ENCODE measurements at places on chromosomes 16 and 17.

DNA sequence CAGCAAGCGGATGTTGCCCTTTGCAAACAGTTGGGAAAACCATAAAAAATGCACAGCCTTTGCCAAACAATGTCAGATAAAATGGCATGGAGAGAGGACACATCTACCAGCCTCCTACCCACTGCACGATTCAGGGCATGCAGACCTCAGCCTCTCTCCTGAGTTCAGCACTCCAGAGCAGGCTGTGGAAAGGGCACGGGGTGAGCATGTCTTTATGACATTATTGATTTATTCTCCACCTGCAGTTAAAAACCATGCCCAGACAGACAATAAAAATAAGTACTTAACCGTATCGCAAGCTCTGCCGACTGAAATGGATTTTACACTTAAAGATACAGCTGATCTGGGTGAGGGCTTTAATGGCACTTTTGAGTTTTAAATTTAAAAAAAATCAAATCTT, 127.1 kb downstream of the MAF start:
- DNase-seq, result no peak

GRCh38 chr17:6641247-6641863, 495 bp downstream of the TXNDC17 start:
- no peak for DNase-seq

GRCh38 chr17:40106760-40107521, 6.6 kb upstream of the NR1D1 start:
- DNase-seq, result no peak

GRCh38 chr16:70575376-70575775, 51.8 kb downstream of the SF3B3 start:
- DNase-seq, result no peak

GRCh38 chr16:20393801-20394577, 10.5 kb downstream of the PDILT start:
- DNase-seq, result no peak

DNA sequence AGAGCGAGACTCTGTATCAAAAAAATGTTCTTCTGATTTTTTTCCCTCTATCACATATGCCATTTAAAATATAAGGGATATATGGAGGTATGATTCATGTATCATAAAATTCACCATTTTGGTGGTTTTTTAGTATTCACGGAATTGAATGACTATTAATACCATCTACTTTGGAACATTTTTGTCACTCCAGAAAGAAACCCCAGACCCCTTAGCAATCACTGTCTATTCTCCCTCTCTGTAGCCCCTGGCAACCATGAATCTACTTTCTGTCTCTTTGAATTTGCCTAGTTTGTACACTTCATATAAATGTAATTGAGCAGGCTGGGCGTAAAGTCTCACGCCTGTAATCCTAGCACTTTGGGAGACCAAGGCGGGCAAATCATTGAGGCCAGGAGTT, 75.9 kb downstream of the PRKCA start:
- no peak for DNase-seq

DNA sequence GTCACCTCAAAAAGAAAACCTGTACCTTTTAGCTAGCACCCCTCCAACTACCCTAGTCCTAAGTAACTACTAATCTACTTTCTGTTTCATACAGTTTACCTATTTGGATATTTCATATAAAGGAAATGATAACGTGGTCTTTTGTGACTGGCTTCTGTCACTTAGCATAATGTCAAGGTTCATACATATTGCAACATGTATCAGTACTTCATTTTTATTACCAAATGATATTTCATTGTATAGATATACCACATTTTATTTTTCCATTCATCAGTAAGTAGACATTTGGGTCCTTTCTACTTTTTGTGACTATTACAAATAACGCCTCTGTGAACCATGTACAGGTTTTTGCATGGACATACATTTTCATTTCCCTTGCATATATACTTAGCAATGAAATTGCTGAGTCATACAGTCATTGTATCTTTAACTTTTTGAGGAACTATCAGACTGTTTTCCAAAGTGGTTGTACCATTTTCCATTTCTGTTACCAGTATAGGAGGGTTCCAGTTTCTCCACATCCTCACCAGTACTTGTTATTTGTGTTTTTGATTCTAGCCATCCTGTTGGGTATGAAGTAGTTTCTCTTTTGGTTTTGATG, 23.7 kb downstream of the MOSMO start:
- no peak for DNase-seq

DNA sequence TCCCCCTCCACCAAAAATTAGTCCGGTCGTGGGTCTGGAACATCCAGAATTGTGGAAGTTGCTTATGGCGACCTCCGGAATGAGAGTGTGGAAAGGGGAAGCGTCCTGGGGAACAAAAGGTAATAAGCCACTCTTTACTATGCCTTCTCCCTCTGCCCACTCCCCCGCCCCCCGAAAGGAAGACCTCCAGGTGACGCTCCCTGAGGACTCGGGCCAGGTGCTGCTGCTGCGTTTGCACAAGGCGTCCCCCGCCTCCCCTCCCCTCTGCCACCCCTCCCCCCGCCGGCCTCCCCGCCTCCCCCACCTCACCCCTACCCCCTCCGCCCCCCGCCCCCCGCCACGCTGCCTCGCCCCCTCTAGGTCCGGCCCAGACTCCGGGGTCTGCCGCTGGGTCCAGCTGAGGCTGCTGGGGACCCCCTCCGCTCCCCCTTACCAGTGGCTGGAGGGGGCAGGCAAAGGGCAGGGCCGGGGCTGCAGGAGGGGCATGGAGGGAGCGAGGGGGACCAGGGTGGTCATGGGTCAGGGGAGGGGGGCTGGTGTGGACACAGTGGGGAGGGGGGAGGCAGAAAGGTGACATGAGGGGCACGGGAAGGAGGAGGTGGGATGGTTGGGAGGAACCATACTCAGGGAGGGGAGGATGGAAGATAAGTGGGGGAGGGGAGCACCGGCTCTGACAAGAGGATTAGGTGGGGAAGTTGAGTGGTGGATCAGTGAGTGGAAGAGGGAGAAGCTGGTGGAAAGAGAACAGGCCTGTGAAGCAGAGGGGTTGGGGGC, 23.6 kb downstream of the ALOX12B start:
- DNase-seq, result no peak

DNA sequence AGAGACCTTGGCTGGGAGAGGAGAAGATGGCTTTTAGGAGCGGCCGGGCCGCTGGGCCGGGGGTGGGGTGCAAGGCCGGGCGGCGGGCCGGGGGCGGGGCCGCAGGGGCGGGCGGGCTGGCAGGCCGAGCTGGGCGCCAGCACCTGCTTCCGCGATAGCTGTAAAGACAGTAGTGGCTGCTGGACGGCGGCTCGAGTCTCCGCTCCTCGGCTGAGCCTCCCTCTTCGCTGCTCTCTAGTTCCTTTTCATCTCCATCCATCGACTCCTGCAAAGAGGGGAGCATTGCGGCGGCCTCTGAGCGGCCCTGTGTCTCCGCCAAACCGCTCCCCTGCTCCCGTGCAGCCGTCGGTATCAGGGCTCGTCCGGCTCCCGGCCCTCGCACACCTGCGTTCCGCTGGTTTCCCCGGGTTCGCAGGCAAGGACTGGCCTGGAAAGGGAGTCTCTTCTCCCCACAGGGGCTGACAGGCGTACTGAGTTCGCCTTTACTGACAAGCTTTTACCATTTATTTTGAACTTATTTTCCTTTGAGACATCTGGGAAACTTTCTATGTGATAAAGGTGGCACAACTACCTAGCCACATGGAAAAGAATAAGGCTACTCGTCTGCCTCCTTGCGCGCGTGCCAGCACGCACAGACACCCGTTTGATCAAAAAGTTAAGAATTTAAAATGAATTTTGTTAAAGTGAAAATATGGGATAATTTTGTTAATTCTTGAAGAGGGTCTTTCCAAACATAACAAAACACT, at the start of gene C17orf75:
C17orf75 (minus strand) TSS at position 317 of the 746 bp plus-strand sequence; CDS start at position 283, 34 bp downstream.
- DNase-seq, result peak; percentile 76

DNA sequence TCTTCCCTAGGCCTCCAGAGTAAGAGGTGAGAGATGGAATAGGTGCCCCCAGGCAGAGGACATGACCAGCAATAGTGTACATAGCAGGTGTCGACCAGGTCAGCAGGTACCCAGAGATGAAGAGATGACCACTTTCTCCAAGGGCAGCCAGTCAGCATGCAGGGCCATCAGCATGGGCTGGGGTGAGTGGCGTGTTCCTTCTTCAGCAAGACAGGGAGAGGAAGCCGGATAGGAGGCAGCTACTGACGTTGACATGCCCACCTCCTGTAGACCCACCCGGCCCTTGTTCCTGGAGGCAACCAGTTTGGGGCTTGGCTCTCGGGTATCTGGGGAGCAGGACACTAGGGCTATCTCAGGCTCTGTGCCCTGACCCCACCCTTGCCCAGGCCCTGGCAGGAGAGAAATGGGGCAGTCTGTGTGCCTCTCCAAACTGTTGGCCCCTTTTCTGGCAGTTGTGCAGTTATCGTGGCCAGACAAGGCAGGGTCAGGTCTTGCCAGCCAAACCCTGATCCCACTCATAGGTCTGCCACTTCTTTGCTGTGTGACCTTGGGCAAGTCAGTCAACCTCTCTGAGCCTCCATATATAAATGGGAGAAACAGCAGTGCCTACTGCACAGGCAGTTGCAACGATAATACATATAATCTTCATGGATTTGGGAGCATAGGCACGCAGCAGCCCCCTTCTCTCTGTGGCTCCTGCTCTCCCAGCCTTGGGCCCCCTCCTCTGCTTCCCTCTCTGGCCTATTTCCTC, 1.4 kb upstream of the NDRG4 start:
- no peak for DNase-seq

GRCh38 chr16:11391576-11391975, 46.3 kb downstream of the RMI2 start:
- no peak for DNase-seq

GRCh38 chr17:54980375-54980774, 11.8 kb downstream of the STXBP4 start:
- DNase-seq, result no peak

DNA sequence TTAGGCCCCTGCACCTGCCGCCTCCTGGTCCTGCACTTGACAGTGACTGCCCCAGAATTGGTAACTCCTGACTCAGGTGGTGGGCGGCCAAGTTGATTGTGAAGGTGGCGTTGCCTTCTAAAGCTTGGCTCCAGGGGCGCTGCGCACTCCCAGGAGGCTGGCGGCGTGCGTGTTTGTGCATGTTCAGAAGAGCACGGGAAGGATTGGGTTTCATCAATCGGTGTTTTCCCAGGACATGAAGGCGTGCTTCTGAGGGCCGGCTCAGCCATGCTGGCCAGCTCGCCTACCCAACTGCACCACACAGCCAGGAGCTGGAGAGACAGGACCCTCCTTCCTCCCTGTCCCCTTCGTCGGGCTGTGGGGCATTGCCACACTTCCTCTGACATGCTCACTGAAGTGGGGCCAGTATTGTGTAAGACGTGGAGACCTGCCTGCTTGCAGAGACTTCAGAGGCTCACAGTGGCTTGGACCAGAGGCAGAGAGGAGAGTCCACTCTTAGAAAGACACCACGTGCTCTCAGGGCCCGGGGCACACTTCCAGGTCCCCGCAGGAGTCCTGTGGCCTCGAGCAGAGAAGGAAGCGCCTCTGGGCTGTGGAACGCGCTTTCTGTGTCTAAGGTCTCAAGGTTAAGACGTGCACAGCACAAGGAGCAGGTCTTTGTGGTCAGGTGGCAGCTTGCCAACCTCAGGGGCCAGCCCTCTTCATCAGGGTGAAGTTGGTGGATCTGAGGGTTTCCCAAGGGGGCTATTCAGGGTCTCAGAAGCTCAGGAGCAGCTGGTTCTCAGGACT, 2.8 kb downstream of the RAB40C start:
- DNase-seq, result peak; percentile 65

GRCh38 chr17:49387498-49388289, 25.6 kb upstream of the ZNF652 start:
- DNase-seq, result no peak

GRCh38 chr17:74369221-74369620, 1.9 kb downstream of the GPR142 start:
- DNase-seq, result no peak

DNA sequence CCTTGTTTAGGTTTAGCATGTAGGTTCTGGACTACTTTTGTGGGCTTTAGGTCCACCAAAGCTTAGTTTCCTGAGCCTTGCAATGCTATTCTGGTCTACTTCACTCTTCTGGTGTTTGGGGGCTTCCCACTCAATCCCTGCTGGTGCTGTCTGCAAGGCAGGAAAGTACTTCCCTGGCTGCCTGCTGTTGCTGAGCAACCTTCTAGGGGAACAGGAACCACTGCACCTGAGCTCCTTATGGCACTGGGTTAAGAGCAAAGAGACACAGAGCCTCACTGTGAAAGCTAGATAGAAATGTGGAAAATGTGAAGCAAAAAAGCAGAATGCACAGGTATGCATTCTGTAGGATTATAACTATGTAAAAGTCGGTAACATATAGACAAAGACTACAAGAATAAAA, 17.0 kb downstream of the MPO start:
- no peak for DNase-seq

DNA sequence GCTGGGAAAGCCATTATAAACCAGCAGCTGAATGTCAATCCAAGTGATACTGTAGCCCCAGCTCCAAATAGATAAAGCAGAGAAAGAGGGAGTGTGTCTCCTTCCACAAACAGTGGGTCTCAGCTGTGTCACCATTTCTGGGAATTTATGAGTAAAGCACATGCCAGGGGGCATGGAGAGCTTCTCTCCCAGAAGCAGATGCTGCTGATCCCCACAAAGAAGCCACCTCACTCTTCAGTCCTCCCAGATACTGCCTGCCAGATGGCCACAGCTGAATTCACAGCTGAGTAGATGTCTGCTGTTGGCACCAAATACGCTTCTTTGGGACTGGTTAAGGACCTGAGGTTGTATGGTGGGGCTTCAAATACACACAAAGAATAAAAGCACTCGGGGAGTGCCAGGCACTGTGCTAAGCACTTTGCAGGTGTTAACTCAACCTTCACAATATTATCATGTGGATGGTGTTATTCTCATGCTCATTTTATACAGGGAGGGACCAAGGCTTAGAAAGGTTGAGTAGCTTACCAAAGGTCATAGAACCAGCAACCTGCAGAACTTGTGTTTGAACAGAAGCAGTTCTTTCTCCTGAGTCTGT, 298.3 kb downstream of the CDH11 start:
- DNase-seq, result no peak

DNA sequence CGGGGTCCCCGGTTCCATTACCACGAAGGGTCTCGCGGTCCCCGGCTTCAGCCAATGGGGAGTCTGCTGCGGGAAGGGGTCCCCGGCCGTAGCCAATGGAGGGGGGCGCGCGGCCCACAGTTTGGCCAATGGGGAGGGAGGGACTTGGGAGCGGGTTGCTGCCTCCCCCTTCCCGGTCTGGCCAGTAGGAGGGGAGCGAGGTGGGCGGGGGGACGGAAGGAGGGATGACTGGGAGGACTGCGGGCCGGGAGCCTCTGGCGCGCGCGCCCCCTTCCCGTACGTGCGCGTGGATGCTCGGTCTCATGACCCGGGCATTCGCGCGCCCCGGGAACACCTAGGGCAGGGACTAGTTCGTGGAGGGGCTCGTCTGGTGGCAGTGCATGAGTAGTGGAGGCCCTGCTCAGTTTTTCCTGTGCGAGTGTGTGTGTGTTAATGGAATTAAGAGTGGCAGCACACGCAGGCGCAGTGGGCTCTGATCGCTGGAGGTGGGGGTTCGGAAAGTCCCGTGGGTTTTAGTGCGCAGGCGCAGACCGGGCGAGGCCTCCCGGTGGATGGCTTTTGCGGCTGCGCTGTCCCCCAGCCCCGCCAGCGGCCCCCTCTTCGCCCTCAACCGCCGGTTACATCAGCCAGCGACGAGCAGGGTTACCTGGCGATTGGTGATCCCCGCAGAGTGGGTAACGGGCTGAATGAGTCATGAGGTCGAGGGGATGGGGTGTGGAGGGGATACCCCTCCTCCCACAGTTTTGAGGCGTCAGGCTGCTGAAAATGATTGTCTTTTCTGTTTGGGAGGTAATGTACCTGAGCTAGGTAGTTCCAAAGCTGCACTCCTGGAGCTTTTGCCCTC, 1.3 kb downstream of the ATXN2L start:
- peak; percentile 98 for DNase-seq

Measured in renal pelvis (tissue), 12 donors.